ENCODE measurements at places on chromosomes 5 and 9.

DNA sequence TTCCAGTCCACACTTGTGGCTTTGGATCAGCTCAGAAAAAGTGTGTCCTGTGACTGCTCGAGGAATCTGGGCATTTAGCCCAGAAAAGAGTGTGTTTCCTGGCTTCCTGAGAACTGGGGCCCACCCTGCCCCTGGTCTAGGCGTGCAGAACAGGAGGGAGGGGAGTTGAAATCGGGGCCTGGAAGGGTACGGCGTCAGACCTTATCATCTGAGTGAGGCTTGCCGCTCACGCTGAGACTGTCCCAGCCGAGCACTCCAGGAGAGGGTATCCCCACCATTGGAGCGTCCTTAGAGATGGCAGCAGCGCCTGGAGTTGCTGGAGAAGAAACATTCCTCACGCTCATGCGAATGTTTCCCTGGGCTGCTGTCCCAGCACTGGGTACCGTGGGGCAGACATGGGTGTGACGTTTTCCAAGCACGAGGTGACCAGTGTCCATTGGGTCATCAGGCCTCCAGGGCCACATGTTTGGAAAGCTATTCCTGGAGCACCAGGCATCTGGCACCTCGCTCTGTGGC, 22.5 kb downstream of the NEK6 start:
- no peak for DNase-seq

- DNase-seq = no peak
These were observed 12.1 kb upstream of the WDR5 start for GRCh38 chr9:134123764-134124128.

- DNase-seq = no peak
These were observed 6.7 kb downstream of the PTGS1 start for GRCh38 chr9:122377241-122378164.

- DNase-seq = peak; percentile 5
These were observed 715 bp downstream of the RC3H2 start for GRCh38 chr9:122904466-122904822.

- DNase-seq = peak; percentile 77
These were observed at the start of gene DNAJC18 for GRCh38 chr5:139439013-139439903. Gene DNAJC18, minus strand, starts transcription at chr5:139439525. Its CDS starts 80 bp downstream, at chr5:139439445.

GRCh38 chr5:107769519-107769918, 98.8 kb upstream of the EFNA5 start:
- no peak for DNase-seq

DNA sequence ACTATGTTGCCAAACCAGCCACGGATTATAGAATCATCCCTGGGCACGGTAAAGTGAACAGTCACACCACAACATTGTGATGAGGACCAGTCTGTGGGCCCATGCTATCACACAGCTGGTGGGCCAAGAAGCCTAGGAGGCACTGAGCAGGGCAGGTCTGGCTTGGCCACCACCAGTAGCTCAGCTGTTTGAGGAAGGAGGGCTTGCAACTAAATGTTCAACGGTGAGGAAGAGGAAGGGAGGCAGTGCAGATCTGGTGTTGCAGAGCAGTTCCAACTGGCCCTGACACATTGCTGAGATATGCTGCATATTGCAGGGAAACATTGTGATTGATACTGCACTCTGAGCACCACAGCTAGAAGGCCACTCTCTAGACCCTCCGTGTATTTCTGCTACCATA, 77.9 kb upstream of the ATG10 start:
- no peak for DNase-seq

GRCh38 chr5:59891962-59892643, 1.4 kb downstream of the PDE4D start:
- DNase-seq = no peak

GRCh38 chr5:17190799-17191391, 26.5 kb upstream of the BASP1 start:
- no peak for DNase-seq

DNA sequence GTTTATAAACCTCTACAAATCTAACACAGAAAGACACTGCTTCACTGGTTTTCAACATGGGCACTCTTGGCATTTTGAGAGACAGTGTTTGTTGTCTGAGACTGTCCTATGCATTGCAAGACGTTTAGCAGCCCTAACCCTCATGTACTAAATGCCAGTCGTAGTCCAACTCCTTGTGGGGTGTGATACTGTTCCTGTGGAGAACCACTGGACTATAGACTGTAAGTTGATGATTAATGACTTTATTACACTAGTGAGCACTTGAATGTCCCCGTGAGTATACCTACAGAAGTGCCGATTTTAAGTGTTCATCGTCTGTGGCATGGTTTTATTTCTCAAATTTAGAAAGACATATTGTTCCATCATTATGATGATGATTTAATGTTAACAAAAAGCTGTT, 46.2 kb downstream of the RECK start:
- no peak for DNase-seq
